ENCODE measurements at places on chromosomes 12 and 14.

GRCh38 chr12:39300799-39301198 is 142.1 kb downstream of the KIF21A start:
- no peak for DNase-seq

- no peak for DNase-seq
These were observed 451.8 kb downstream of the VRK1 start for GRCh38 chr14:97248973-97249372.

- DNase-seq: no peak
These were observed 670 bp downstream of the CCNB1IP1 start for GRCh38 chr14:20332431-20332787.

DNA sequence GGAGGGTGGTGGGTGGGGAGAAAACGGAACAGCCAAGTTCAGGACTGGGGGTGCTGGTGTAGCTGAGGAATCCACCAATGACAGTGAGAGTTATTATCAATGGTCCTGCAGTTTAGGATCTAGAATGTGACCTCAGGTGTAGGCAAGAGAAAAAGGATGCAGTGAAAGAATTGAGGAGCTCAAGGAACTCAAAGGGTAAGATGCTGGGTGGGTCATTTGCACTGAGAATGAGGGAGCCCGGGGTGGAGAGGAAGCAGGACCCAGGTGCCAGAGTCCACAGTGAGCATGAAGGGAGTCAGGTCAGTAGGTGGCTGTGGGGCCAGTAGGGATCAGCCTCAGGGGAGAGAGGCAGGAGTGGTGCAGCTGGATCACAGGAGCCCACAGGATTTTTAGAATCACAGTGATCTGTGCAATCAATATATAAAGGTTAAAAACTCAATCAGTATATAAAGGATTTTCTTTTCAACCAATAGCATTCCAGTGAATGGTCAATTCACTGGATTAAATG is 3.2 kb upstream of the KRT7 start:
- no peak for DNase-seq

- no peak for DNase-seq
These were observed 92.2 kb downstream of the SLC5A8 start for GRCh38 chr12:101117842-101118241.

DNA sequence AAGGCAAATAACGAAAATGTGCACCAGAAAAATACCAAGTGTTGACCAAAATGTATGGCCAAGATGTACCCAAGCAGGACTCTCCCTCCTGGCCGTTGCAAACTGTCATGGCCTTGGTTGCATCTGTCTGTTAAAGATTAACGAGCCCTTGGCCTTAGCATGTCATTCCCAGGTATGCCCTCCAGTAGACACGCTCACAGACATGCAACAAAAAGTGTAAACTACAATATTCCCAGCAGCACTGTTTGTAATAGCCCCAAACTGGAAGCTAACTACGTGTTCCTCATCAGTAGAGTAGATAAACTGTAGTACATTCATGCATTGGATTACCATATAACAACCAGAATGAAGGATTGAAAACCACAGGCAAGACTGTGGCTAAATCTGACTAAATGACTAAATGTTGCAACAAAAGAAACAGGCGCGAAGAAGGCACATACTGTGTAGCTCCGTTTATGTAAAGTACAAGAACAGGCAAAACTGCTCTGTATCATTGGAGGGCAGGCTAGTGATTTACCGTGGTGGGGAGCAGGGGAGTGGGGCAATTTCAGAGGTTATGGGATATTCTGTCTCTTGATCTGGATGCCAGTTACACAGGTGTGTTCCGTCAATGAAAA is 232.8 kb upstream of the DIO3 start:
- no peak for DNase-seq

GRCh38 chr14:51682411-51682810 is 30.7 kb downstream of the FRMD6 start:
- DNase-seq: no peak

- DNase-seq: no peak
These were observed 40.8 kb upstream of the RIC8B start for GRCh38 chr12:106733660-106734059.

- DNase-seq: no peak
These were observed 563 bp upstream of the STXBP6 start for GRCh38 chr14:25050269-25051150.

- no peak for DNase-seq
These were observed 7.0 kb upstream of the NIN start for GRCh38 chr14:50837850-50838470.
